ENCODE measurements at places on chromosomes 2 and 18.

- no peak for DNase-seq
Observed at GRCh38 chr2:6623746-6624145, 242.0 kb downstream of the CMPK2 start.

- no peak for DNase-seq
Observed at GRCh38 chr2:26568076-26568890, 72.9 kb downstream of the CIB4 start.

DNA sequence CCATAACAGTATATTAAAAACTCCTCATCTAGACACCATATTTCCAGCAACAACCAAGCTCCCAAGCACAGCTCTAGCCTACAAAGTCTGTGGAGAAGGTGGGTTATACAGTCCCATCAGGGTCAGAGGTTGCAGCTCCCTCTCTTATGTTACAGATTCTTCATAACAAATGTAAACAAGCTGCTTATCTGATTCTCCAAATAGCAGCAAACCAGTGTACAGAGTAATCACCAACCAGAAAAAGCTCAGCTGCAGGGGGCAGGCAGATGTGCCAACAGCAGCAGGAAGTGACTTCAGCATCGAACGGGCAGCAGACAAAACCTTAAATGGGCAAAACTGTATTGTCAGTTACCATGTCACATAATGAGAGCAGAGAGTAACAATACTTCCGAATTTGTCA is 52.9 kb upstream of the NABP1 start:
- no peak for DNase-seq

- no peak for DNase-seq
Observed at GRCh38 chr2:45741161-45741850, 89.8 kb downstream of the PRKCE start.

DNA sequence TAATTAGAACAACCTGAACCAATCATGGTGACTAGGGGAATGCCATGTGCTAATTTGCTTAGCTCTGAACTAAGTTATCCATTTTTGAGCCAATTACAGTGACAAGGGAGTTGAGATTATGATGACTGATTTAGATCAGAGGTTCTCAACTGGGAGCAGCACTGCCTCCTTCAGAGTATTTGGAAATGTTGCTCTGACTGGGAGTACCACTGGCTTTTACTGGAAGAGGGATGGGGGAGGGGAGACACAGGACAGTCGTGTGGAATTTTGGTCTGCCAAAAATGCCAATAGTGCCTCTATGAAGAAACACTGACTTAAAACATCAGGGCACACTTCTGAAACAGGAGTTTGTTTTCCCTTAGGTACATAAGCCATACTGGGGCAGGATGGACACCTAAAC is 48.1 kb upstream of the VPS54 start:
- DNase-seq = no peak

- no peak for DNase-seq
Observed at GRCh38 chr2:85132397-85132796, 795 bp upstream of the TCF7L1 start.

GRCh38 chr2:167986223-167986622 is 261.2 kb downstream of the STK39 start:
- no peak for DNase-seq

Data from hypothalamus (tissue), 51 donors.